ENCODE measurements at places on chromosomes 12 and 14.

- DNase-seq, result no peak
Observed at GRCh38 chr12:79367032-79367589, 323.7 kb downstream of the PAWR start.

- no peak for DNase-seq
Observed at GRCh38 chr14:77299771-77300170, 20.9 kb downstream of the POMT2 start.

DNA sequence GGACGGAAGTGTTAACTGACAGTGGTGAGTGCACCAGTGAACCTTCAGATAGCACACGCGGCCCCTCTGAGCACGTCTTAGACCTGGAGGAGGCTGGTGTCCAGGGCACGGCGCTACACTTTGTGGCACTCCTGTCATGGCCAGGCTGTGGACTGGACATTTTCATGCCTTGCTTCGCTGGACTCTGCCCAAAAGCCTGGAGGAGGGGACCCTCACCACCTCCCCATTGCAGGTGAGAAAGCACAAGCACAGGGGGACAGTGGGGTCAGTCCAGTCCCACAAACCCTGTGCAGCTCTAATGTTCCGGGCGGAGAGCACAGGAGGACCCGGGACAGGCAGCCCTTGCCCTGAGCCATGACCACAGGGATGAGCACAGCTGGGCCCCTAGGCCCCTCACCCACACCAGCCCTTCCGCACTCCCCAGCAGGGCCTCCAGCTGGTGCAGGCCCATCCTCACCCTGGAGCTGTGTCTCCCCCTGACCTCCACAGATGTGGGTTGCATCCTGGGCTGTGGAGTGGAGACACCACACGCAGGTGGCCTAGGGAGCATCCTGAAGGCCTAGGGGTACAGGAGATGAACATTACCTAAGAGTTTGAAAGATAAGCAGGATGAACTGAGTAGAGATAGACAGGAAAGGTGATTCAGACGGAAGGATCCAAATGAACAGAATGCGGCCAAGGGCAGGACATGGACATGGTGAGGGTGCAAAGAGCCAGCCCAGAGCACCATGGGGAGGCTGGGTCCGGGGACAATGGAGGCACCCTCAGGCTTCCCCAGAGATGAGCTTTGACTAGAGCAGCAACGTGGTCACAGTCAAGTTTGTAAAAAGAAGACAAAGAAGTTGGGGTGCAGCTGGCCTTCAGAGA lies 132.8 kb downstream of the BCL11B start:
- DNase-seq, result no peak

- DNase-seq, result no peak
Observed at GRCh38 chr12:79388011-79388410, 302.8 kb downstream of the PAWR start.

GRCh38 chr12:4446335-4446734 lies 720 bp upstream of the FGF6 start:
- DNase-seq, result no peak

DNA sequence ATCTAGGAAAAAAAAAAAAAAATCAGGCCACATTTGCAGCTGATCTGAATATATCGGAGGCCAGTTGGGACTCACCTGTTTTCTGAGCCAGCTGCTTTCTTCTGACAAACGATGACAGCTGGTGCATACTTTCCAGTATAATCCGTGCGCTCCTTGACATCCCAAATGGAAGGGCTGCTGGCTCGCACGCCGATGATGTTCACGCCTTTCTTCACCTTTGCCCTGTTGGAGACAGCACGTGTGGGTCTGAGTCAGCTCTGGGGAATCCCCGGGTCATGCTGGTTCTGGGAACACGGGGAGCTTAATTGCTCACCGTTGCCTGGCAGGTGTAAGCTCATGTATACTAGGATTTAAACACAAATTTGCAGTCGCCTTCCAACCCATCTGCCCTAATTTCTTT lies 372.8 kb downstream of the TMEM132D start:
- no peak for DNase-seq

- peak; percentile 29 for DNase-seq
Observed at GRCh38 chr12:7512553-7512952, 9.0 kb upstream of the CD163 start.
